ENCODE measurements at places on chromosomes 2 and 18.

GRCh38 chr18:55317864-55318263, 270.1 kb downstream of the TCF4 start:
- no peak for DNase-seq

DNA sequence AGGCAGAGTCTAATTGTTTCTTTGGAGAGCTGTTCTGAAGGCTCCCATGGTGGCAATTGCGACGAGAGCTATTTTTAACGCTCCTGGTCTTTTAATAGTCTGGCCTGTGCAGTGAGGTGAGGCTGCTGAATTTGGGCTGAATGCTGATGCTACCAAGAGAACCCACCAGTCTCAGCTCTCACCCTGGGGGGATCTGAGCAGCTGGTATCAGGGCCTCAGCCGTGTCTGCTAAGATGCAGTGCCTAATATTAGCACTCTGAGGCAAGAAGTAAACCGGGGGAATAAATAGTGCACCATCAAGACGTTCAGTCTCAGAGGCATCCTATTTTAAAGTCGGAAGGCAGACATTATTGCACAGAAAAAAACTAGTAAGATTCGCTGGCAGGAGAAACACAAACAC, 214.8 kb upstream of the PID1 start:
- DNase-seq = no peak

- no peak for DNase-seq
These were observed 320.1 kb downstream of the PIK3C3 start for GRCh38 chr18:42275138-42275535.

DNA sequence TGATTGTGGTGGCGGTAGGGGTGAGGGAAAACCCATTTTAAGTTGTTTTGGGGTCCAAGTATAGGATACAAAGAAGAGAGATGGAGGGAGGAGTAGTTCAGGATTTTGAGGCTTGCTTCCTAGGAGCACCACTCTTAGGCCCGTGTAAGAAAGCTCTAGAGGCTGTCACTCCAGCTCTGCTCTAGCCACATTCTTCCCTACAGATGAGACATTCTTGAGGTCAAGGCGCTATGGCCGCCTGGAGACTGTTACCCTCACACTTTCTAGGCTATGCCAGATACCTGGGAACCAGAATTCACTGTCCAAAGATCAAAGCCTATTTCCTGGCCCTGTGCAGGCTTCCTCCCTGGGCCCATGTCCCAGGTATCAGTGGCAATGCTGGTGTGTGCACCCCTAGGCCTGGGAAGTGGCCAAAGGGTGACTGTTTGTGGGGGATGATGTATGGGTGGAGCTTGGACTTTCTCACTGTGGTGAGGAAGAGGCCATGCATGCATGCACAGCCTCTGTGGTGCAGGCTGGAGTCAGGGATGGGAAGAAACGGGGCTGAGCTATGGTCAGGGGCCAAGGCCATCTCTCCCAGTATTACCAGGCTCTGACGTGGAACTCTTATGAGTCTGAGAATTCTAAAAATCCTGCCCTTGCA, 7.0 kb upstream of the TTL start:
- DNase-seq = no peak

DNA sequence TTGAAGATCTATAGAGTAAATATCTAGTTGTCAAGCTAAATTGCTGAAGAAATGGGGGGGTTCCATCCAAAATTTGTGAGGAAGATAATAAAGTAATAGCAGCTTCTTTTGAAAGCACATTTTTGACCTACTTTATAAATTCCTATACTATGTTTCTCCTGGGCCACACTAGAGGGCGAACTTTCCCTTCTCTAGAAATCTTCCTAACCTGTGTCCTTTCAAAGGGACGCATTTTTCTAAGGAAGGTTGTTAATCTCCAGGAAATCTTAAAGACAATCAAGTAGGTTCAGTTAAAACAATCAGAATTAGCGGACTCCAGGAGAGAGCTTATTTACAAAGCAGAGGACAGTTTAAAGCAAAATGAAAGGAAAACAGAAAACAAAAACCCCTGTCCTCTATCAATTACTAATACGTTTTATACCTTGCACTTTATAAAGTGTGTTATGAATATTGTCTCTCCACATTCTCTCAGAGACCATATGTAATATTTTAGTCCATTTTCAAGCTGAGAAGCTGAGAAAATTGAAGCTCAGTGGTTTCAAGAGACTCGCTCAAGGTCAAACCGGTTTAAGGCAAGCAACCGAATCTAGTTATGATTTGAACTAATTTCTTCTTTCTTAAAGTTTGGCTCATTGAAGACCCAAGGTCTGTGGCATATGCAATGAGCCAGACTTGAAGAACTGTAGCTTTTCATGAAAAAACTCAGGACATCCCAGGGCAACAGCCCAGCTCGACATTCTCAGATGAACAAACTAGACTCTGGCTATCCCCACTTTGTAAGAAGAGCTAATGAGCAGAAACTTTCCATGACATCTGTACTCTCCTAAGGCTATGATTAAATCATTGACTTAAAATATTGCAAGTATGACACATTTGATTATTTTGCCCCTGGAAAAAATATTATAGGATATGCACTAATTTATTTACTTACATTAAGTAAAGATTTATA, 273.6 kb downstream of the PAX3 start:
- no peak for DNase-seq

- no peak for DNase-seq
These were observed 503.8 kb upstream of the NRXN1 start for GRCh38 chr2:51535763-51536162.

- no peak for DNase-seq
These were observed 43.6 kb downstream of the NHEJ1 start for GRCh38 chr2:219116776-219117646.

- no peak for DNase-seq
These were observed 91.2 kb downstream of the TAF4B start for GRCh38 chr18:26317398-26317797.

DNA sequence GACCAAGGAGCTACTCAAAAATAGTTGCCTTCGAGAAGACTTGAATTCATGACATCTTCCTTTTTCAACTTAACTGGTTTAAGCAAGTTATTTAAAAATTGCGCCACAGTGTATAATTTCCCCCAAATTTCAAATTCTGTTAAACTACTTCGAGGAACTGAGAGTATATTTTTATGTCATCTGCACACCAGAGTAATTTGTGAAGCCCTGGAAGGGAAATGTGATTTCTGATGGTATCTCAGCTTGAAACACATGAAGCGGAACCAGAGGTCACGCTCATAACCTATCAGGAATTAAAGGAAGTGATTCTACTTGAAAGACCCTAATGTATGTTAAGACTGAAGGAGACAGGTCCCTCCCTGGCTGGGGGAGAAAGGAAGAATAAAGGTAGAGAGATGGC, 33.9 kb upstream of the DARS1 start:
- no peak for DNase-seq

DNA sequence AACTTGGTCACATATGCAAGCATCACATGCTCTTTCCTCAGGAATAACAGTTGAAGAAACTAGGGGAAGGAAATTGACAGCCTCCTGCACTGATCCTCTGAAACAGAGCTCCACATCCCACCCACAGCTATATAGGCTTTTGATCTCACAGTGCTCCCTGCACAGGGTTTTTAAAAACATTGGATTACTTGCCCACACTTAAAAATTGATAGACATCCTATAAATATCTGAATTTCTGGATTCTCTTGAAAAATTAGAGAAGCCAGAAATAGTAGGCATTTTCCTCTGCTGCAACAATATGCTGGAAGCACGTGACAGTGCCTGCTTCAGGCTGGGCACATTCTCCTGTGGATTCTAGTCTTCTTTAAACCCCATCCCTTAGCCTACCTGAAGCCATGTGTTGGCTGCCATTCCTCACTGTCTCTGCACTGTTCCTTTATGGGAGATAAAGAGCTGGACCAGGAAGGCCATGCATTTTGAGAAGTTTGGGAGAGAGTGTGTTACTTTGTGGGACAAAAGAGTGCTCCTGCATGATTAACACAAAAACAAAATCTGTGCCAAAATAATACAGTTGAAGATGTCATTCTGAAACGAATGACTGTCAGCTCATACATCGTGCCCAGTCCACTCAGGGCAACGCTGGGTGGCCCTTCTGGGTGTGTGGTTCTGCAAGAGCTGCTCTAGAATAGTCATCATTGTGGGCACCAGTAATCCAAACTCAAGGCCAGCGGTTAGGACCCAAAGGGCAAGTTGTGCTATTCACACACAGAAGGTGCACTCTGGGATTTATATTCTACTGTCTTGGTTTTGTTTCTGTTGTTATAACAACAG, 59.8 kb downstream of the GYPC start:
- DNase-seq = no peak

DNA sequence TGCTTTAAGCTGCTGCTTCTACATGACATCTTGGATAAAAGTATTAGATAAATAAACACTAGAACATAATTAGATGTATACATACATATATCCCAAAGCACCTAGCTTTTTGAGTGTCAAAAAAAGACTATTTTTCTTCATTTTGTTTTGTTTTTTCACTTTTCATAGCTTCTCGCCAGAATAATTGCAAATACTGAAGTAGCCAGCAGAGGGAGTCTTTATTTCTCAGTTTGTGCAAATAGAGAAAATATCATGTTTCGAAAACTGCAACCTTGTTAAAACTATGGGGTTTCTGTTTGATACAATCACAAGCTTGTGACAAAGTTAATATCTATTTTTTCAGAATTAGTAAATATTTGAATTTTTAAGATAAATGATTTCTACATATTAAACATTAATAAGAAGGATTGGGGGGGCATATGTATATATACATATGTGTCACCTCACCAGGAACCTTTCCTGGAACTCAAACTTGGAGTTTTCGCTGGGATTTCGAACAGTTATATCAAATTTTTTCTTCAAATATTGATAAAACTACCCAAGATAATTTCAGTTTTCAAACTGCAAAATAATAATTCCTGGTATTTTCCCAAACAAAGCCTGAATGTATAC, 61.0 kb downstream of the GRB14 start:
- DNase-seq = no peak

GRCh38 chr2:182914852-182915251, 48.4 kb upstream of the FRZB start:
- no peak for DNase-seq

- no peak for DNase-seq
These were observed 267.0 kb downstream of the NOL4 start for GRCh38 chr18:33957707-33958106.

DNA sequence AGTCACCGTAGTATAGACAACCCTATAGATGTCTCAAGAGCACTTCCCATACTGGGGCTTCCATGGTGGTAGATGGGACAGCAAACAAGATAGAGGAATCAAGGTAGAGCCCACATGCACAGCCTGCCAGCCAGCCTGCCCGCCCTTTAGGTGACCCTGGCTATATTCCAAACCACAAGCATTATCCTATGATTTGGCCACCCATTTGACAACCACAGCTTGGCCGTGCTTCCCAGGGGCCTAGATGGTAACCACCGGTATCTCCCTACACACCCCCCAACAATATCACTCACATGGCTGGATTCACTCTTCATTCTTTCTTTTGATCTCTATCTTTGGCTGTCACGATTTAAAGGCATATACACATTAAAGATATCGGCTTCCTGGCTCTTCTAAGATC, 85.3 kb downstream of the CDK15 start:
- no peak for DNase-seq

GRCh38 chr2:241931084-241931975, 61.8 kb downstream of the RTP5 start:
- DNase-seq = no peak

- DNase-seq = no peak
These were observed 61.7 kb downstream of the CTIF start for GRCh38 chr18:48600456-48601090.

DNA sequence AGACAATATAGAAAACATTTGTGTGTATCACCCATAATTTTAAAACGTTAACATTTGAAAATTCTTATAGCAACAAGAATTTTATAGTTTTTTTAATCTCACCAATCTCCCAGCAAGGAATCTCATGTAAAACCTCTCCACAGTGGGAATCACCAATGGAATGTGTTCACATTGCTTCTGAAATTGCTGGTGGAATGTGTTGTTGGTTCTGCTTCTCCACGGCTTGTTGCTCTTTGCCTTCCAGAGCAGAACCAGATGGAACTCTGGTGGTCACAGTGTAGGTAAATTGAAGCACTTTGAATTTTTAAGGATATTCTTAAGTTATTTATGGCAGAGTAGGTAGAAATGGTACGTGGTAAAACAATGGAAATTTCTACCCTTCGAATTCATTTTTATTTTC, 35.1 kb downstream of the DCAF17 start:
- DNase-seq = no peak

DNA sequence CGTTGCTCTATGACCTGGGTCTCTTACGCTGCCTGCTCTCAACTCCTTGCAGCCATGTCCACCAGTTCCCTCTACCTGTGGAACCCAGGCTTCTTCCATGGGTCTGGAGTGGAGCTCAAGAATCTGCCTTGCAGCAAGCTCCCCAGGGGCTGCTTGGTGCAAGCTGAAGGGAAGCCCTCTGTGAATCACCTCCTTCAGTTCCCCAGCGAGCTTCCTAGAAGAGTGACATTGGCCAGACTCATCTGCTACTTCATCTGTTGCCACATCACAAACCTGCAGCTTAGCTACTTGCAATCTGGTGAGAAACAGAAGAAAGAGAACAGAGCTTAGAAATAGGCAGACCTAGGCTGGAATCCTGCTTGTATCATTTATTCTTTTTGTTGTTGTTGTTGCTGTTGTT, 9.8 kb upstream of the EFR3B start:
- DNase-seq = no peak

DNA sequence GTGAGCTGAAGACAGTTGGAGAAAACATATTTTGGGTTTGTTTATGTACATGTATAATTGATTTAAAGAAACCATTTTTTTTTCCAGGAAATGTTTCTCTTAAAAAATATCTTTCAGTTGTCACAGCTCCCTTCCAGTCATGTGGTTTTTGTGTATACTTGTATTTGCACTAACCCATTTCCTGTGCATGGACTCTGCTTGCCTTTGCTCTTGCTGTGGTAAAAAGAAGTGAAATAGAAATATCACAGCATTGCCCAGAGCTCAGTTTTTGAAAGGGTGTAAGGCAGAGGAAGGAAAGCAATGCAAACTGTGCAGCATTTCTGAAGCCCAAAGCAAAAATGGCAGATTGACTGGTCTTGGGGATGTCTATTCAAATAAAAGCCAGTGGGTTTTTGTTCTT, 10.4 kb upstream of the DOCK10 start:
- no peak for DNase-seq

GRCh38 chr2:96341641-96342040, 6.1 kb downstream of the NCAPH start:
- no peak for DNase-seq

DNA sequence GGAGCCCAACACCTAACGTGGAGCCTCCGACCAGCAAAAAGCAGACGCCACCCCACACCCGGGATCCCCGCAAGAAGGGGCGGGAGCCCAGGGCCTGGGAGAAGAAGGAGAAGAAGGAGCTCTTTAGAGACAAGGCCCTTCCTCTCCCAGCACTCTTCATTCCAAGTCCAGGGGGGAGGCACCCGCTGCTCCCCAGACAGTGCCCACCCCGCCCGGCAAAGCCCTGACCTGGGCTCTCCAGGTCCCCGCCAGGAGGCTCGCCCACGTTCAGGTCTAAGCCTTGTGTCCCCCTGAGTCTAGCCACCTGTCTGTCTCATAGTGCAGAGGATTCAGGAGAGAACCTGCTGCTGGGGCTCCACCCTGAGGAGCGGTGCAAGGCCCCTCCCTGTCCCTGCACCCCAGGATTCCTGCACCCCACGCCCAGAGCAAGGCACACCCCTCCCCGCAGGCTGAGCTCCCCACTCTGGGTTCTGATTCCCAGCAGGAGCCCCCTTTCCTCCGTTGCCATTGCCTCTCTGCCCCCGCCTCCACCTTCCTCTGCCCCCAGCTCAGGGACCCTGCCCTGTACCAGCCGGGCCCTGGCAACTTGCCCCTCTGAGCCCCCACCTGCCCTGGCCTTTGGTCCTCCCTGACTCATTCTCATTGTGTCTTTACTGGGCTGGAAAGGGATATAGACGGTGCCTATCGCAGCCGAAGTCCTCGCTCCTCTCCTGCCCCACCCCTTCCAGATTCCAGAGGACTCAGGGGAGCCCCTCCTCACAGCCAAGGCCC, 33.5 kb upstream of the GPC1 start:
- DNase-seq = no peak

Data from substantia nigra (tissue), 51 donors.